Natural killer cell (primary cell): ENCODE measurements at places on chromosomes 12 and 14. TPM values are rescaled to one million over a fixed set of nuclear protein-coding genes. Genes with fewer than 3 reads are reported as not detected.

DLK1 gene
- total RNA-seq = not detected

CS gene
- total RNA-seq = 185 TPM

ACVRL1 gene
- 0.57 TPM for total RNA-seq

LRRC10 gene
- total RNA-seq = not detected

DNA sequence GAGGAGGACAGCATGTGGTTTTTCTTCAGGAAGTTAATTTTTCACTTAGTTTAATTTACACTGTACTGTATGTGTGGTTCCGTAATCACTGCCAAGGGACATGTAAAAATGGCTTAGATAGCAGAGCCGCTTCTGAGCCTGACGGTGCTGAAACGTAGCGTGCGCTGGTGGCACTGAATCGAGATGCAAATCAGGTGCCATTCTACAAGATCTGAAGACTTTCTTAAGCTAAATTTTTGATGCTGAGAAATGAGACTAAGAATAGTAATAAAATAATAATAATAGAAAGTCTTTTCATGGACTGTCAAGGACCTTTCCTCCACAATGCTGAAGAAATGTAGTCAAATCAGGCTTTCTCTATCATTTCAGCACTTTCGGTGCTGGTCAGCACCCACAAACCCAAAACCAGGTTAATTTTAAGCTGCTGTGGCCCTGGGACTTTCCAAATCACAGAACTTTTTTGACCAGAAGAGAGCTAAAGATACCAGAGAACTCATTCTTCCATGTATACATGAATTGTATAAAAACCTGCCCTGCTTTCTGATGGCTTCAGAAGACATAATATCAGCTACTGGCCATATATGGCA lies 183.3 kb upstream of the LMO3 start:
- no peak overlapping the region for H3K27ac ChIP-seq
- DNase-seq = no peak
- no peak overlapping the region for H3K4me3 ChIP-seq

- H3K27ac ChIP-seq = no peak overlapping the region
- no peaks in the 10 kb centered on the region for H3K27me3 ChIP-seq
- H3K4me3 ChIP-seq = no peak overlapping the region
- DNase-seq = no peak
- peaks cover 16% of the 10 kb centered on the region for H3K4me1 ChIP-seq
These were observed 18.5 kb downstream of the COL2A1 start for GRCh38 chr12:47985596-47986290.

- DNase-seq = no peak
- H3K36me3 ChIP-seq = no peaks in the 10 kb centered on the region
- no peaks in the 10 kb centered on the region for H3K4me1 ChIP-seq
These were observed 243.9 kb upstream of the LRIG3 start for GRCh38 chr12:59164226-59164625.

DNA sequence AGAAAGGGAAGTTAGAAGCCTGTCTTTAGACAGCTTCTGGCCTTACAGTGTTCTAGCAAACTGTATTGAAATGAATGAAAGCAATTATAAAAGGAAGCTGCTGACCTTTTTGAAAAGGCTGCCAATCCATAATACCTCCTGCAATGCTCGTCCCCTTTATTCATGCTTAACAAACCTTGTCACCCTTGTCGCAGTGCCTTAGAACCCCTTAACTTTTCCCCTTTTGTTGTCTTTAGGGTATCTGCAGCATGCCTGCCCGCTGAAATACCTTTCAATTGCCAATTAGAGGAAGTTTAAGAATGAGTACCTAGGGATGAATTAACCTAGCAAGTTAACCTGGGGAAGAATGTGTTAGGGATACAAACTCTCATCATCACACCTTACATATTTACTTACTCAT lies 731.2 kb downstream of the RERGL start:
- H3K27me3 ChIP-seq = no peaks in the 10 kb centered on the region
- no peaks in the 10 kb centered on the region for H3K36me3 ChIP-seq
- H3K4me1 ChIP-seq = no peaks in the 10 kb centered on the region
- DNase-seq = no peak
- H3K4me3 ChIP-seq = no peak overlapping the region

- no peaks in the 10 kb centered on the region for H3K4me1 ChIP-seq
- peaks cover 4% of the 10 kb centered on the region for H3K27me3 ChIP-seq
- no peak for DNase-seq
- H3K36me3 ChIP-seq = no peaks in the 10 kb centered on the region
- no peak overlapping the region for H3K4me3 ChIP-seq
These were observed 68.1 kb downstream of the TBC1D30 start for GRCh38 chr12:64892561-64892960.

DNA sequence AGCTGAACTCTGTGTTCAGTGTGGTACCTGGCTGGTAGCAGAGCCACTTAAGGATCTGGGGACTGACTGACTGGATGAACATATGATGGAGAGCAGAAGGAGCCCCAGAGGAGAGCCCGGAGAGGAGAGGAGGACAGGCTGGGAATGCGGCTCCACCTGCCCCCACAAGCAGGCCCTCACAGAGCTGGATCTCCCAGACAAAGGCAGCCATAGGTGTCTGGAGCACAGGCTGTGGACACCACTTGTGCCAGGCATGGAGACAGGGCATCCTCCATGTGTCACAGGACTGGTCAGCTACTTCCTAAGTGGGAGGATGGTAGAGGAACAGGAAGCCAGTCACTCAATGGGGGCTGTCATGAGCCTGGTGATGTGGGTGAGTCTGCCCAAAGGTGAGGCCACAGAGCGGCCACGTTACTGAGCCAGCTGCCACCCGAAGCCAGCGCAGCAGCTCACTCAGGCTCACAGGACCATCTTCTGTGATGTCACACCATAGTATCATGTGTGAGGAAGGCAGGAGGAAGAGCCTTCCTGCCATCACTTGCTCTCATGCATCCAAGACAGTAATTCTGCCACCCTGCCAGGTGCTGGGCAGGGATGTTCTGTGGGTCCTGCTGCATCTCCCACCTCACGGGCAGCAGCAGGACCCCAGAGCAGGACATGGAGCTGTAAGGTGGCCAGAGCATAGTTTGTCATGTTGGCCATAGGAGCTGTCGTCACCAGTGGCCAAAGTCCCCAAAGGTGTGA lies 72.1 kb downstream of the PRIMA1 start:
- H3K4me3 ChIP-seq = no peak overlapping the region
- H3K36me3 ChIP-seq = no peaks in the 10 kb centered on the region
- H3K4me1 ChIP-seq = no peaks in the 10 kb centered on the region
- H3K27ac ChIP-seq = no peak overlapping the region
- H3K27me3 ChIP-seq = no peaks in the 10 kb centered on the region

DNA sequence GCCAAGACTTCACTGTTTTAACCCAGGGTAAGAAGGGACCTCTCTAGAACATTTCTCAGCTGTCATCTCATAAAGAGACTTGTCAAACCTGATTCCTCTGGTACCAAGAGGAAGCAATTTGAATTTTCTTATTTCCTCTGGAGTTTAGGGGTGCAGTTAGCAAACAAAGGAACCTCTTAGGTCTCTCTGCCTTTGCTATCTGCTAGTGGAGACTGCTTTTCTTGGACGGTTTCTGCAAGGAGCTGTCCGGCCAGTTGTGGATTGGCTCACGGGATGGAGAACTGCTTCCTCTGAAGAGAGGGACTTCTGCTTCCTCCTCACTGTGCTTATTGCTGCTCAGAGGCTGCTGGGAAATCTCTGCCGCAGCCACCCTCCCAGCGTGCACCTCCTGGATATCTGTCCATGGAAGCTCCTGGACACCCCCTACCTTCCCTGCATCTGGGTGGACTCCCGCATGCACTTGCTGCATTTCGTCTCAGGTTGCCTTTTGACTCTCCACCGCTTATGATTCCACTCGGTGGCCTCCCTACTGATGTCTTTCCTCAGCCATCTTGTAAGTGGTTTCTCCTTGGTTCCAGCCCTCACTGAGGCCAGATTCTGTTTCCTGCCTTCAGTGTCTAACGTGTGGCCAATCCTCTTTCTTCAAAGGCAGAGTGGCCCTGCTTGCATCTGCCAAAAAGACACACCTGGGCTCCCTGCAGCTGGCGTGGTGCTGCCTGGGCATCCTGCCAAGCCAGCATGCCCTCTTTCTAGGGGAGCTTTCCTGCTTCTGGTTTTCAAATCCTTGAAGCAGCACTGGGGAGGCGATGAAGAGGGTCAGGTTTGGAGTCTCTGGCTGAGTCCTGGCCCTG lies 187.3 kb downstream of the CHST11 start:
- no peak for DNase-seq
- H3K4me3 ChIP-seq = no peak overlapping the region
- no peaks in the 10 kb centered on the region for H3K36me3 ChIP-seq
- no peaks in the 10 kb centered on the region for H3K27me3 ChIP-seq
- H3K27ac ChIP-seq = peak overlapping the region; percentile 76

- H3K36me3 ChIP-seq = no peaks in the 10 kb centered on the region
- no peak for DNase-seq
- no peaks in the 10 kb centered on the region for H3K27me3 ChIP-seq
- no peaks in the 10 kb centered on the region for H3K4me1 ChIP-seq
- H3K27ac ChIP-seq = no peak overlapping the region
These were observed 8.7 kb upstream of the PPP1R13B start for GRCh38 chr14:103856105-103856504.

- no peaks in the 10 kb centered on the region for H3K27me3 ChIP-seq
- no peaks in the 10 kb centered on the region for H3K36me3 ChIP-seq
- H3K27ac ChIP-seq = no peak overlapping the region
- no peak for DNase-seq
- H3K4me3 ChIP-seq = no peak overlapping the region
These were observed 27.0 kb upstream of the PLEK2 start for GRCh38 chr14:67438969-67439368.
